Fibroblast of skin of left biceps (primary cell): ENCODE measurements at places on chromosomes 2 and 18.

DNA sequence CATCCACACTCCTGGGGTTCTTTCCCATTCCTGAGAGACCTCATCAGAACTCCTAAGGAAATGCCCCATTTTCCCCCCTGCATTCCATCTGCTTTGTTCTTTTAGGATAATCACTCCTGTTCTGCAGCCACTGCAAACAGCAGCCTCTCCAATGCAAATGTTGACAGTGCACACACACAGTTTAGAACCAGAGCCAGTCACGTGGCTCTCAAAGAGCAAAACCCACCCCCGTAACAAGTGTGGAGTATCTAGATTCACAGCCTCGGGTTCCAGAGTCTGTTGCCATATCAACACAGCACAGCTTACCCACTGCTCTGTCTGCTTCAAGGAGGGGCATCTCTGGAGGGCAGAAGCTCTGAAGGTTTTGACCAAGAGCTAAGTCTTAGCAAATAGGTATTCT lies 180.0 kb downstream of the NAPG start:
- DNase-seq = no peak

DNA sequence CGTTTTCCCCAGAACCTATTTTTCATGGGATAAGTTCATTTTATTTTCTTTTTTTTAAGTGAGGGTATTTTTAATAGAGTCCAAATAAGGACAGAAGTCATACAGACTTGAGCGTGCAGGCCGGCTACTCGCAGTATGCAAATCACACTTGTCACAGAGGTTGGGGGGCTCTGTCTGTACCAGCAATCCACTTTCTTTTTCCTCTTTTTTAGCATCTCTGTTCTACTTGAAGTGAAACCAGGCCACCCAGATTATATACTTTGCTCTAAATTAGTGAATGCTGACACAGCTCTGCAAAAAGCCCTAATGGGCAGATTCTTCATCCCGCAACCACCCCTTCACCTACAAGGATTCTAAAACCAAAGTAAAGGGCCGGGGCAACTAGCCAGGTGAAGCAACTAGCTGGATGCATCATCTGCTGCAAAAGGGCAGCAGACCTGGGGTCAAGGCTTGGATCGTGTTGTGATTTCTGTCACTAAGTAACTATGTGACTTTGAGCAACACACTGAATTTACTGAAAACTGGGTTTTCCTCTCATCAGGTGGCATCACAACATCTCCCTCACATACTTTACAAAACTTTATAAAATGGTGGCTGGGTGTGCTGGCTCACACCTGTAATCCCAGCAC lies 18.4 kb downstream of the KDSR start:
- DNase-seq = no peak

- DNase-seq = no peak
Observed at GRCh38 chr18:42051411-42051810, 96.4 kb downstream of the PIK3C3 start.

GRCh38 chr2:159228081-159228581 lies 58.4 kb downstream of the WDSUB1 start:
- peak; percentile 41 for DNase-seq
